Activated CD8-positive, alpha-beta memory T cell treated with anti-CD3 and anti-CD28 coated beads, Interleukin-2, amount 50 U/mL, for 4 hours (primary cell): ENCODE measurements at places on chromosomes 2 and 18.

DNA sequence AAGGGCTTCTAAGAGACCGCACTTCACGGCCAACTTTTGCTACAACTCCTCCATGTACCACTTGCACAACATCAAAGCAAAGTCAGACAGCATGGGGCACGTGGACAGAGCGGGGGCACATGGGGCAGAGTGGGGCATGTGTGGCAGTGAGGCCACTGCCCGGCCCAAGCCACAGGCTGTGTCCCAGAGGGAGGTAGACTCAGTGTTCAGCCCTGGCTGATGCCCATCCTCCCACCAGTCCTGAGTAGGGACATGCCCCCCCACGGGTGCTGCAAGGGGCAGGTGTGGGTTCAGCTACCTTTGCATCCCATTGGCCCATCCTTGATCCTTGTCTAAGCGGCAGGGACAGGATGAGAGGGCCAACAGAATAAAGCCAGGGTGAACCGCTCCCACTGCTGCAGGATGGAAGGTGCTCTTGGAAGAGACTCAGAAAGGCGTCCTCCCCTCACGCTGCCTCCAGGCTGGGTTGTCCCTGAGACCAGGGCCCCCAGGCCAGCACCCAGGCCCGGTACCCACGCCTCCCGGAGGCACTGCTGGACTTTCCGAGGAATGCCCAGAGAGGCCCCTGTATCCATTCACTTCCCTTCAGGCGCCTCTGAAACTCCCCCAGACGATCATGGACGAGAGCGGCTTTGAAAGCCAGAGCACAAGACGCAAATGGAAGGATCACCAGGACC is 218.2 kb downstream of the NDUFA10 start:
- no peak for DNase-seq

DNA sequence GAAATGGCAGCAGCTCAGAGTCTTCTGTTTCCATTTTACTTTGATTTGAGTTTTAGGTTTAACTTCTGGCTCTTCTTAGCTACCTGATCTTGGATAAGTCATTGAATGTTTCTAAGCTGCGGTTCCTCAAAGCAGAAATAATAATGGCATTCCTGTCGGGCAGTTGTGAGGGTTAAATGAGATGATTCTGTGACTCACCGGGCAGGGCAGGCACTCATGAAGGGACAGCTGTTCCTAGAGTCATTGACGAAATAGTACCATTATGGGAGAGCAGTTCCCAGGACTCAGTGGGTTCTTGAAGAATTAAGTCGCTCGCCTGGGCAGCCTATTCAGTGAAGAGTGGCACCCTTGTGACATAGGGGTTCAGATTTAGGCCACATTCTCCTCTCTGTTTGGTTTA is 10.3 kb downstream of the TRIB2 start:
- no peak for DNase-seq

GRCh38 chr2:102190430-102191107 is 3.7 kb downstream of the IL1RL2 start:
- no peak for DNase-seq

DNA sequence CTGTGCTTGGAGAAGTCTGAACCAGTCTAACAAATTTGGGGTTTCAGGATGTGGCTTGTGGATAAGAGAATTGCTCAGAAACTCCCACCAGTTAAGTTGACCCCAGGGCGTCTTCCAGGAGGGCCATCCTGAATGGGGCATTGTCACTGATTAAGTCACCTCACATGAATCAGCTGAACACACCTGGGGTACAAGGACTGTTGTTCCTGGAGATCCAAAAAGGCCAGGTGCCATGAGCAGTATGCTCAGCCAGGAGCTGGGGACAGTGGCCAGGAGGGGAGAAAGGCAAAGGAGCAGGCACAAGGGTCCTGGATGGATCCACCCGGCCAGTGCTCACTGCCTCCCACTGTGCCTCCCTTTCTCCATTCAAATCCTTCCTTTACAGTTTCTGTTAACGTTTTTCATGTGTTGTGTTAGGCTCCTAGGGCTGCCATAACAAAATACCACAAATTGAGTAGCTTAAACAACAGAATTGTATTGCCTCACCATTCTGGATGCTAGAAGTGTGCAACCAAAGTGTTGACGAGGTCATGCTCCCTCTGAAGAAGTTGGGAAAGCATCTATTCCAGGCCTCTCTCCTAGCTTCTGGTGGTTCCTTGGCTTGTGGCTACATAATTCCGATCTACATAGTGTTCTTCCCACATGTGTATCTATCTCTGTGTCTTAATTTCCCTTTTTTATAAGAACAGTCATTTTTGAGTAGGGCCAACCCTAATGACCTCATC is 33.4 kb downstream of the TRABD2A start:
- no peak for DNase-seq

GRCh38 chr18:13218368-13218991 is at the start of gene LDLRAD4:
TSS of gene LDLRAD4 (plus strand) at chr18:13218760.
- peak; percentile 58 for DNase-seq

GRCh38 chr2:241272303-241273209 is 42.9 kb downstream of the HDLBP start:
- peak; percentile 65 for DNase-seq

DNA sequence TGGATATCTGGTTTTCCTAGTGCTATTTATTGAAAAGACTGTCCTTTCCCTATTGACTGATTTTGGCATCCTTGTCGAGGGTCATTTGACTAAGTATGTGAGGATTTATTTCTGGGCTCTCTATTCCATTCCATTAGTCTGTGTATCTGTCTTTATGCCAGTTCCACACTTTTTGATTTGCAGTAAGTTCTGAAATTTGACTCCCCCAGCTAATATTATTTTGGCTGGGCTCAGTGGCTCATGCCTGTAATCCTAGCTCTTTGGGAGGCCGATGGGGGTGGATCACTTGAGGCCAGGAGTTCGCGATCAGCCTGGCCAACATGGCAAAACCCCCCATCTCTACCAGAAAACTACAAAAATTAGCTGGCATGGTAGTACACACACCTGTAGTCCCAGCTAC is 46.8 kb upstream of the GAREM2 start:
- no peak for DNase-seq

- no peak for DNase-seq
Measured at GRCh38 chr2:110905217-110905616, 172.8 kb downstream of the ACOXL start.

- DNase-seq, result no peak
Measured at GRCh38 chr2:105796791-105797190, 52.1 kb downstream of the NCK2 start.

DNA sequence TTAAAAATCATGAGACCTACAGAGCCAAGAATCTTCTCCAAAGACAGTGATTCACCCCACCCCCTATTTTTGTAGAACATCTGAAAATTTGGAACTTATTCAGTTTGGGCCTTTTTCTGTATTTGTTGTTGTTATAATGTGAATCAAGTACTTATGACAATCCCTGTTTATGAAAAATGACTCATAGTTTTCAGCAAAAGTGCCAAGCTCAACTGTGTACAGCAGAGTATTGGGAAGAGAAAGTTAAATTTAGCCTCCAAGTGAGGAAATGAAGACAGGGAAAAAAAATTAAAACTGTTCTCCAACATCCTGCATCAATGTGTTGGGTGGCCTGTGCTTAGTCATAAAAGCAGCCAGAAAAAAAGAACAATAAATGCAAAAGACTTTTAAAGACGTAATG is 46.2 kb downstream of the LRATD1 start:
- DNase-seq, result no peak

DNA sequence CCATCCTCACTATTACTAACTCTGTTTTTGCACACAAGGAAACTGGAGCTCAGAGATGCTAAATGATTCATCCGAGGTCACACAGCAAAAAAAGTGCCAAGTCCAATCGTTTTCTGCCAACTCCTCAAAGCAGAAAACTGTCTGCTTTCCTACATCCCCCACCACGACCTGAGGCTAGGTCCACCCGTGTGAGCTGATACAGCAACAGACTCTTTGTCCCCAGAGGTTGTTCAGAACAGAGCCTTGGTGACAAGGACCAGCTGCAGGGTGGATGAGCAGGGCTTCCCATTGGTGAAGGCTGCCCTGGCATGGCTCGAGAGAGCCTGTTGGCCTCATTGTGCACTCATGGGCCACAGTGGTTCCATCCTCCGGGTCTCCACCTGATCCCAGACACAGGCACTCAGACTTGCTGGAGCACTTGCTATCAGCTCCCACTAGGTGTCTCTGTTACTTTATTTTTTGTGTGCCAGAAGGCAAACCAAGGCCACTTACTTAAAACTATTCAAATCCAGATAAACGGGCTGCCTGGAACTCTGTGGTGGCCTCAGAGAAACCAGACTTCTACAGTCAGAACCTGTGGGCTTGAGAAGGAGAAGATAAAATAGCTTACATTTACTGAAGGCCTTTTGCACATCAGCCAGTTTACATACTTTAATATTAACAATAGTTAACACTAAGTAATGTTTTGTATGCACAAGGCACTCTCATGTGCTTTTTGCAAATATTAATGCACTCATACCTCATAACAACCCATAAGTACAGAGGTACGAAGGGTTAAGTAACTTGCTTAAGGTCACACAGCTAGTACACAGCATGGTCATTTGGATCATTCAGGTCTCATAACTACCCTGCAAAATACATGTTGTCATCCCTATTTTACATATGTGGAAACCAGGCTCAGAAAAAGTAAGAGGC is 62.9 kb upstream of the CTIF start:
- no peak for DNase-seq

GRCh38 chr2:36290306-36290856 is 65.2 kb upstream of the CRIM1 start:
- DNase-seq, result no peak

- DNase-seq, result peak; percentile 75
Measured at GRCh38 chr18:24075767-24076597, 61.4 kb downstream of the TTC39C start.

- no peak for DNase-seq
Measured at GRCh38 chr2:77391119-77391518, 131.1 kb downstream of the LRRTM4 start.
